Activated T-cell treated with anti-CD3 and anti-CD28 coated beads, Interleukin-2, amount 50 U/mL, for 48 hours (primary cell): ENCODE measurements at places on chromosomes 2 and 18.

DNA sequence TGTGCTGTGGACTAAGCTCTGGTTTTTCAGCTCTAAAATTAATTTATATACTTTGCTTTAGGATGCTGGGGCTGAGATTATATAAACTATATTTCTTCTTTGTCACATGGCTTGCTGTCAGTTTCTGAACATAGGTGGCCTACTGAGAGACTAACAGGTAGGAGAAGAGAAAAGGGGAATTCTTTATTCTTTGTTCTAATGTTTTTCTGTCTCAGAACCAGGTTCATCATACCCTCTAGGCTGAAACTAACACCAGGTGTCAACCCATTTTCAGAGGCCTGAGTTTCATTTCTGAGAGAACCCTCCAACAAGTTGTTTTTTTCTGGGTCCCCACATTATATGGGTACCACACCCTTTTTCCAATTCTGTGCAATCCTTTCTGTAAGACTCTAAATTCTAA, 843.6 kb downstream of the TRIB2 start:
- DNase-seq, result no peak

- DNase-seq, result peak; percentile 8
Observed at GRCh38 chr18:13233787-13234783, 15.5 kb downstream of the LDLRAD4 start.

- peak; percentile 79 for DNase-seq
Observed at GRCh38 chr18:46174342-46175041, 70.3 kb downstream of the HAUS1 start.

DNA sequence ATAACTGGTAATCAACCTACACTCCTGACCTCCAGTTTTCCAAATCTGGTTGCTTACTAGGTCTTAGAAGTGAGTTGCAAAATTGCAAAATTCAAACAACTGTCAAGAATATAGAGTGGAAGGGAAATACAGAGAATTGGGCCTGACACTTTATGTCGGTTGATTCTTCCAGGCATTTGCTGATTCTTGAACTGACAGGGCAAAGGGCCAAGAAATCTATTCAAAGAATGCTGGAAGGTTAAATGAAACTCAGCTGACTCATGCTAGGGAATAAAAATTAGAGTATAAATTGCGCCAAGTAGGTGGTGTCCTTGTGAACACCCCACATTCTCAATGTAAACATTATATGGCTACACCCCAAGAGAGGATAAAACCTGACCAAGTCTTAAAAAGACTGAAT, 21.5 kb upstream of the ZSCAN30 start:
- DNase-seq, result no peak

DNA sequence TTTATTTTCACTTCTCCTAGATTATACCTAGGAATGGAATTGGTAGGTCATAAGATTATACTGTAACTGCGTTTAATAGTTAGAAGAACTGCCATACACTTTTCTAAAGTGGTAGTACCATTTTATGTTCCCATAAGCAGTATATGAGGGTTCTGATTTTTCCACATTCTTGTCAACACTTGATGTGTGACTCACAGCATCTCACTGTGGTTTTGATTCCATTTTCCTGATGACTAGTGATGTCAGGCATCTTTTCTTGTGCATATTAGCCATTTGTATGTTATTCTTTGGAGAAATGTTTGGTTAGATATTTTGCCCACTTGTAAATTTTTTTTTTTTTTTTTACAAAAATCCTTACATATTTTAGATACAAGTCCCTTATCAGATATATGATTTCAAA, 2.3 kb downstream of the DCAF17 start:
- no peak for DNase-seq

- DNase-seq, result no peak
Observed at GRCh38 chr18:78319264-78319663, 660.4 kb upstream of the SALL3 start.

- DNase-seq, result no peak
Observed at GRCh38 chr2:205644018-205644417, 38.3 kb upstream of the NRP2 start.

- peak; percentile 46 for DNase-seq
Observed at GRCh38 chr2:112582314-112582746, 2.1 kb upstream of the CHCHD5 start.

GRCh38 chr2:136189221-136189782, 71.4 kb upstream of the CXCR4 start:
- DNase-seq, result no peak

DNA sequence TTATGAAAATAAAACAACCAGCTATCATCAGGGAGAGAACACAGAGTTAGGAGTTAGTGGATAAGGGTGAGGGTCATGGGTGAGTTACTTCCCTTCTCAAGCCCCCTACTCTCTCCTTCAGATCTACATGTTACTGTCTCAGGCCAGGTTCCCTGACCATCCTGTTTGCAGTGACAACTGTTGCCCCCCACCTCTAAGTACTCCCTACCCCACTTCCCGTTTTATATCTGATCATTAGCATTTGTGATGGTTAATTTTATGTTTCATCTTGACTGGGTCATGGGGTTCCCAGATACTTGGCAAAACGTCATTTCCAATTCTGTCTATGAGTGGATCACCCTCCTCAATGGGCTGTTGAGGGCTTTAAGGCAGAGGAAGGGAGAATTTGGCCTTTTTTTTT, 32.8 kb upstream of the ATP8B1 start:
- no peak for DNase-seq

GRCh38 chr2:23464905-23465537, 80.0 kb downstream of the KLHL29 start:
- DNase-seq, result no peak

- no peak for DNase-seq
Observed at GRCh38 chr2:148680462-148680861, 35.9 kb downstream of the EPC2 start.

DNA sequence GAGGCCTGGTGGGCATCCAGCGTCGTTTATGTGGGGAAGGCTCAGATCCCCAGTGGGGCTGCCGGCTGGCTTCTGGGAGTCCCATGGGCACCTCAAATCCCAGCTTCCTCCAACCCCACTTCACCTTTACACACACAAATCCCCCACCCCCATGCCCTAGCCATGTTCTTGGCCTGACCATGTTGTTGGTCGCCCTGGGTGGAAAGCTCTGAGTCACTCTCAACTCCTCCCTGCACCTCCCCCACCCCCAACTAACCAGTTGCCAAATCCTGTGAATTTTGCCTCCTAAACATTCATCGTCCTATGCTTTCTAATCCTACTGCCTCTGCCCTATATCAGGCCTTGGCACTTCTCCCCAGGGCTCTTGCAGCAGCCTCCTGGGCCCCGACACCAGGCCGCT, 6.4 kb downstream of the TNS1 start:
- no peak for DNase-seq

DNA sequence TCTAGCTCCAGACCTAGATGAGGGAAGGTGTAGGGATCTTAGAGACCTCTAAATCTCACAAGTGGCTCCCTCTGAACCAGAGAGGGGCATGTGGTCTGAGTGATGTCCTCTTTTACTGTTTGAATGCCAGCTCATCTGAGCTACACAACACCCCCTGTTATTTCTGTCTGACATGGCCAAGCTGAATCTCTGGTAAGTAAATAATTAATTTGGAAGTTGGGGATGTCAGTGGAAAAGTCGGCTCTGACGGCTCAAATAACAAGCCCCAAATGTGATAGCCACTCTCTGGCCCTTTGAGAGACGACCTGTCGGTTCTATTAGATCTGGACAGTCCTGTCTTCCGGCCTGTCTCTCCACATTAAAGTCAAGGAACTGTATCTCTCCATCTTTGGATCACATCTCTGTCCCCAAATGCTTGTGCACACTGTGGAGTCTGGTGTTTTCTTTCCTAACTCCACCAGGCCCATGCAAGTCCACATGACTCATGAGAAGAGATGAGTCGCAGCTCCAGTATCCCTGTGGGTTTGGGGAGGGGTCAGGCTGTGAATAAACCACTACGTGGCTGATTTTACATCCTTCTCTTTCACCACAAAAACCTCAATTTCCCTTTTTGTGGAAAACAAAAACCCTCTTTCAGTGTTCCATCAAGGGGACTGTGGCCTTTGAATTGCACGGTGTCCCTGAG, 52.5 kb downstream of the SETBP1 start:
- DNase-seq, result peak; percentile 60

DNA sequence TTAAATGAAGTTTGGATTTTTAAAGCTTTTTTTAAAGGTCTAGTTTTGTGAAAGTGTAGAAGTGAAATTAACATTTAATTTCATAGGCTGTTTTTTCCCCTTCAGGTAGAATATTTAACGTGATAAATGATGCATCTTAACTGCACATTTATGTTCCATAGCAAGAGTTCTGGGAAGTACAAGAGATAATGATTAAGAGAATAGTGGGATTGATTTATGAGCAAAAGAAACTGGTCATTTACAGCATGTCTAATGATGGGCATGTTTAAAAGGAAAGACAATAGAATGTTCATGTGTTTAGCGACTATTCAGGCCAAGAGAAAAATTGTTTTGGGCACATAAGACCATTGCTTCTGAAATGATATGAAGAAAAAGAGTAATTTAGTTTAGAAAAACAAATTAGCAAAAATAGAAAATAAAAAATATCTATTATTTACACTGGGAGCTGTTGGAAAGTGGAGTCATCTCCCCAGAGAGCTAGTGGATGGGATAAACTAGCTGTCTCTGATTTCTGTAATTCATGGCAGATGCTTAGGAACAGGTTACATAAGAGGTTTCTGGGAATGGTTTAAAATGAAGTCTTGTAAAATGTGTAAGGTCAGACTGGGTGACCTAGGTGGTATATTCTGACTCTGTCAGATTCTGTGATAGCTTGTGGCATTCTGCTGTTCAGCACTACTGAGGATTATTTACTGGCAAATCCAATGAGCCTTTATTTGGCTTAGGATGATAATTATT, 60.7 kb downstream of the WDR7 start:
- no peak for DNase-seq

- DNase-seq, result no peak
Observed at GRCh38 chr2:127392133-127392827, 4.5 kb upstream of the MAP3K2 start.

GRCh38 chr2:26623541-26624495, 17.3 kb downstream of the CIB4 start:
- no peak for DNase-seq

DNA sequence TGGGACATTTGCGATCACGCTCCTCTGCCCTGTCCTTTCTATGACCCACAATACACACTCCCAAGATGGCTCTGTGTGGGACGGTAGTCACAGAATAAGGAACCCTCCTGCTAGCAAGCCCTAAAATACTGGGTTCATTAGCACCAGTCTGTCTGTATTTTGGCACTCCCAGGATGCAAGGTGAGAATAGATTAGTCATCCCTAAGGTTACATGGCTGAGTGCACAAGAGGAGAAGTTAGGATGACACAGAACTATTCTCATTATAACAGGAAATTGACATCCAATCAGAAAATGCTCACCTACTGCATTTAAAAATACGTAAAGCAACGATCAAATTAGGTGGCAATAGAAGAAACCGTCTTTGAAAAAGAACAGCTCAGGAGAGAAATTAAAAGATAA, 590.2 kb downstream of the EPHA4 start:
- DNase-seq, result no peak

GRCh38 chr2:4895371-4895770, 796.8 kb upstream of the SOX11 start:
- DNase-seq, result no peak

- no peak for DNase-seq
Observed at GRCh38 chr2:173997269-173997668, 32.1 kb upstream of the SP3 start.

GRCh38 chr2:120777170-120777751, 41.6 kb downstream of the GLI2 start:
- DNase-seq, result no peak

DNA sequence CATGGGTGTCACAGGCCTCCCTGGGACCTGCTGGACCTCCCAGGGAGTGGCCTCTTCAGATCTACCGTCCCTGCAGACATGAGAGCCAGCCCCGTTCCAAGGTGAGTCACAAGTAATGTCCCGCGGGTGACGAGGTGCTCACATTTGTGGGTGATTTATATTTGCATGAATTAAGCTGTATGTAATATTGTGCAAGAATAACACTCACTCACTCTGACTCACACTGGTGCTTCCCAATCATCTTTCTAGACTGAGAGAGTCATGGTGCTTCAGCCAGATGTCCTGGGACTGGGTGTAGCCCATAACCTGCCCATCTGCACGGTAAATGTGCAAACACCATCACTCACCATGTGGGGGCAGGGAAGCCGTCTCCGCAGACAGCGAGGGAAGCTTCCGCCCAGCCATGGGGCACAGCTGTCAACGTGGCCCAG, 347.5 kb upstream of the SALL3 start:
- peak; percentile 21 for DNase-seq

- no peak for DNase-seq
Observed at GRCh38 chr18:45637546-45638327, 22.5 kb downstream of the SLC14A2 start.

DNA sequence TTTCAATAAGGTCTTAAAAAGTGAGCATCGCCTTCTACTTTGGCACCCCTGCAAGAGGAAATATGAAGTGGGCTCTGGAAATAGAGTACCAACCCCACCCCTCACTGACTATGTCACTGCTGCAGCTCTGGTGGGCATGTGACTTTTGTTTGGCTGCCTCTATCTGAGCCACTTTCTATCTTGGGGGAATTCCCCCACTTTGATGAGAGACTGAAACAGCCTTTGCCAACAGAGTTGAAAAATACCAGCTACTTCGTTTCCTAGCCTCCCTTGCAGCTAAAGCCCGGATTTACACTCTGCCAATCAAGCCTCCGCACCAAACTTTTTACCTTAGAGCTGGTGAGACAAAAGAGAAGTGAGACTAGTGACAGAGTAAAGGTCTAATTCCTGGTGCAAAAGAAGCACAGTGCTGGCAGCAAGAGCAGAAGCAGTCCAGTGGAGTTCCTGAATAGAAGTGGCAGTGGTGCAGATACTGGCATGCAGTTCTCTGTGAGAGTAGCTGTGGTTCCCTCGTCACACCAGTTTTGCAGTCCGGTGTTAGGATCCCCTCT, 12.0 kb upstream of the GALNT14 start:
- no peak for DNase-seq

DNA sequence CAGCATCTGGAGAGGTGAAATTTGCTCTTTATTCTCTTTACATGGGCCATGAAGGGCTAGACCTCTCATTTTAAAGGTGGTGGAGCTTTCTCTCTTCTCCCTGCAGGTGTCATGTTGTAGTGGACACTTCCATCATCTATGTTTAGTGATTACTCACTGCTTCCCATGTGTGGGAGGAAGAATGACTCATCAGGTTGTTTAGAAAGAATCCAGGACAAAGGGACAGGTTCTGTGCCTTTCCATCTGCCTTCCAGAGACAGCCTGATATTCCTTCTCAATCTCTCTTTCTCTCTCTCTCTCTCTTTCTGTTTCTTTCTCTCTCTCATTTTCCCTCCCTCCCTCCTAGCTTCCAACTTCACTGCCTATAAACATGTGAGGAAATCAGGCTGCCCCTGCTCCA, 38.7 kb downstream of the SCG2 start:
- DNase-seq, result no peak

GRCh38 chr2:38460313-38460712, 83.2 kb upstream of the ATL2 start:
- DNase-seq, result no peak

DNA sequence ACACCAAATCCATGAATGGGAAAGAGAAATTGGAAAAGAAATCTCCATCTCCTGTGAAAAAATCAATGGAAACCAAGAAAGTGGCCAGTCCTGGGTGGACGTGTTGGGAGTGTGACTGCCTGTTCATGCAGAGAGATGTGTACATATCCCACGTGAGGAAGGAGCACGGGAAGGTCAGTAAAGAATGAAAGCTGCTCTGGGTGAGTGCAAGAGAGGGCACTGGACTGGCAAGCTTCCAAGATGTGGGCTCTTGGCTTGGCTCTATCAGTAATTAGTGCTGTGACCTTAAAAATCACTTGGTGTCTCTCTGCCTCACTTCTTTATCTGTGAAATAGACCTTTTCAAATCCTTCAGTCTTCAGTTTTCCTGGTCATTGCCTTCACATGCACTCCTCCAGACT, 89.0 kb downstream of the ZNF532 start:
- no peak for DNase-seq
